Naive thymus-derived CD8-positive, alpha-beta T cell (primary cell): ENCODE measurements at places on chromosomes 3 and 15.

- no peak for DNase-seq
Measured at GRCh38 chr3:183193762-183194689, 31.5 kb upstream of the LAMP3 start.

- no peak for DNase-seq
Measured at GRCh38 chr3:21934591-21934990, 183.6 kb upstream of the ZNF385D start.

DNA sequence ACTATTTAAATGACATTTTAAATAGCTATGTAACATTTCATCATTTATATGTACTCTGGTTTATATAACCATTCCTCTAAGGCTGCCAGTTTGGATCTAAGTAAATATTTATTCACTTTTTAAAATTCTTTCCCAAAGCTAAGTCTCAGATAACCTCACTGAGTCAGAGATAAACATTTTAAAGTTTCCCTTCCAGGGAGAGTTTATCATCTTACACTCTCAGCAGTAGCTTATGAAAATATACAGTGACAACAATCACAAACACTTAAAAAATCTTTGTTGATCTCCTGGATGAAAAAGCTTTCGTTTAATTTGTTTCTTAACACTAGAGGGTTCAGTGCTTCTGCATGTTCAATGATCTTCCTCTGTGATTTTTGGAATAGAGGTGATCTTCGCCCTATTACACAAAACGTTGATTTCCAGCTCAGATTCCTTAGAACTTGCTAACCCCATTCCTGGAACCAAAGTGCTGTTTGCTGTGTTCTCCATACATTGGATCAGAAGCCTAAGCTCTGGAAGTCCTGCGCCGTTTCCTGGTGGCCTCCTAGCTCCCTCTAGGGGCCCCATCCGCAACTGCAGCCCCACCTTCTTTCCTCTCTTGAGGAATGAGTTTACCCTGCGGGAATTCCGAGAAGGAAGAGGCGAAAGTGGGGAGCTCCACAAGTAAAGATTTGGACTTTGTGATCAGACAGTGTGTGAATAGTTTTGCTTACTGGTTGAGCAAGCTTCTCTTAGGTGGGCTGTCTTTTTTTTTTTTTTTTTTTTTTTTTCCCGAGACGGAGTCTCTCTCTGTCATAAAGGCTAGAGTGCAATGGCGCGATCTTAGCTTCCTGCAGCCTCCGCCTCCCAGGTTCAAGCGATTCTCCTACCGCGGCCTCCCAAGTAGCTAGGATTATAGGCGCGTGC is 29.3 kb upstream of the SACM1L start:
- peak; percentile 37 for DNase-seq

DNA sequence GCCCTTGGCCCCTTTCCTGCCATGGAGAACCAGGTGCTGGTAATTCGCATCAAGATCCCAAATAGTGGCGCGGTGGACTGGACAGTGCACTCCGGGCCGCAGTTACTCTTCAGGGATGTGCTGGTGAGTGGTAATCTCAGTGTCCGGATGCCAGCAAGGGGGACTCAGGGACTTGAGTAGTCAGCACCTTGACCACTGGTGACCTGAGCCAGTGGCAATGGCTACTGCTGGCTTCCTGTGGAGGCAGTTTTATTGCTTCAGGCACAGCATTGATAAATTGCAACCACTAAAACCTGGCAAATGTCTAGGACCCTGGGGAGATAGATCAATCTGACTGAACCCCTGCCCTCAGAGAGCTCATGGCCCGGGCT is 830 bp downstream of the MAP2K5 start:
- DNase-seq: no peak

DNA sequence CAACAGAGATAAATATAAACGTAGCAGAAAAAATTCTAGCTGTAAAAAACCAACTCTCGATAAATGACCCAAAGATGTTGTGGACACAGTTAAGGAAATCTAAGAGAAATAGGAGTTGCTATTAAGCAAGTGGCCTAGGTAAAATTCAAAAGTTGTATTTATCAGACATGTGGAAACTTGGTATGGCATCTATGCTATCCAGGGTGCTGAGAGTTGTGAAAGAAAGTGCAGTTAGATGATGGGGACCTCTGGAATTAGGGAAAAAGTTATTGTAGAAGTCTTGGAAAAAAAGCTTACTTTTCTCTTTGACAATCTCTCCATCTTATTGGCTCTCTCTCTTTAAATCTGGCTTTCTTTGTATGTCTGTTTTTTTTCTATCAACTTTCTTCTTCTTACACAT is 1090.9 kb downstream of the TBL1XR1 start:
- no peak for DNase-seq

DNA sequence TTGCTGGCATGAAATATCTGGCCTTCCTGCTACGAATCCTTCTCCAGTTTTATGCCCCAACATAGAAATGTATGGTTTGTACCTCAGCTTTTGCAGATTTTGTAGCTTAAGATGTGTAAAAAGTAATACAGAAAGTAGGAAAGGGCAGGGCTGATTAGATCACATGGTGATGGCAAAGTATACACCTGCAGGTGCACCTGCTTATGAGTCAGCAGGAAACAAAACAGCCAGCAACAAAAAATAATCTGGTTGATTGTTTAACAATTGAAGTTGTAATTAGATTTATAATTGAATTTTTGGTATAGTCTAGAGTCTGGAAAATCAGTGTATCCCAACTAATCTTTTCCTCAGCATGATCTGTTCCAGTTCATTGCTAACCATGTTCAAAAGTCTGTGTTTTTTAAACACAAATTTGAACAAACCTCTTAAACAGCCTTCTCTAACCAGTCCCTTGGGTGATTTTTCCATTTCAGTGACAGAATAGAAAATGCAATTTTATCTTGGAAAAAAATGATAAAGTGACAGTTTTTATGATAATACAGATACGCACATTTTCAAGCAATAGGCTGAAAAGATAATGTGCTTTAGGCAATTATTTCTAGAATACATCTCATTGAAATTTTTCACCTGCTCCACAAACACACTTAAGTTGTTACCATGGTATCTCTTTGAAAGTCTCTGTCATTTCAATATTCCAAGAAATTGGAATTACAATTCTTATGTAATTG is 477.4 kb downstream of the NAALADL2 start:
- no peak for DNase-seq

- no peak for DNase-seq
Measured at GRCh38 chr15:68224546-68225250, 4.8 kb downstream of the CLN6 start.

DNA sequence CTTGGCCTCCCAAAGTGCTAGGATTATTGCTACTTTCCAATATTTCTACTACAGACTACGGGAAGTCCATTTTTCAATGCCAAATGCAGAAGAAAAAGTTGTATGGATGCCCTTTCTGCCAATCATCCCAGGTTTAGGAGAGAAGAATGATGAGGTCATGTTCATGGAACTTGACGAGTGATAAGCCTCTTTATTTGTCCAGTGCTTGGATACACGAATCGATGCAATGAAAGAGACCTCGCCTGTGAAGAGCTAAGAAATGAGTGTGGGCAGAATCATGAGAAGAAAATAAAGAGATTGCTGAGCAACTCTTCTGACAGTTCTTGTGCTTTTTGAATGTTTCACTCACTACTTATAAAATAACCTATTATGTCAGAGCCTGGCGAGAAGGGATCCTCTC is 996 bp upstream of the SLC28A1 start:
- DNase-seq: no peak

DNA sequence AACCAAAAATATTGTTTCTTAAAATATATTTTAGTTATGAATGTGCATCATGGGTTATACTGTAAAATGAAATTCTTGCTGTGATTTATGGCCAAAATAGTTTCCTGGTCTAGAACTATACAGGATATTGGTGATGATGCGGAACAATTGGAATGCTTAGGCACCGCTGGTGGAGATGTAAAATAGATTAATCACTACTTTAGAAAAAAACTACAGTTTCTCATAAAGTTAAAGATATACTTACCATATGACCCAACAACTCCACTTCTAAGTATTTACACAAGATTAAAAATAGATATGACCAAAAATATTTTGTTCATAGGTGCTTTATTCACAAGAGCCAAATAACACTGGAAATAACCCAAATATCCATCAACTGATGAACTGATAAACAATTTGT is 126.7 kb downstream of the TUSC7 start:
- DNase-seq: no peak

- no peak for DNase-seq
Measured at GRCh38 chr3:14369675-14370669, 32.4 kb upstream of the SLC6A6 start.

DNA sequence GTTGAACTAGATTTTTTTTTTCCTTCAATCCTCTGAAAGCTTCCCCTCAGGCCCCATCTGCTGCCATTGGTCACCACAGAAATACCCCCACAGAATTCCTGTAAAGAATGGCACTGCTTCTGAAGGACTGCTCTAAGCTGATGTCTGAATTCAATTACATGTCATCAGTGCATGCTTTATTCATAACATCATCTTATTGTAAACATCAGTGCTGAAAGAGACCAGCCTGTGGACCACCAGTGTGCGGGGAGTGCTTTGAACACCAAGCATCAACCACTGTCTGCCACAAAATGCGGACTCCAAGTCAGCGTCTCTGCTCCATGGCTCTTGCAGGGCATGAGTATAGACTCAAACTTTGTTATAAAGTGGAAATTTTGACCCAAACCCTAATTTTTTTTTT is 11.6 kb downstream of the PHLDB2 start:
- DNase-seq: no peak

DNA sequence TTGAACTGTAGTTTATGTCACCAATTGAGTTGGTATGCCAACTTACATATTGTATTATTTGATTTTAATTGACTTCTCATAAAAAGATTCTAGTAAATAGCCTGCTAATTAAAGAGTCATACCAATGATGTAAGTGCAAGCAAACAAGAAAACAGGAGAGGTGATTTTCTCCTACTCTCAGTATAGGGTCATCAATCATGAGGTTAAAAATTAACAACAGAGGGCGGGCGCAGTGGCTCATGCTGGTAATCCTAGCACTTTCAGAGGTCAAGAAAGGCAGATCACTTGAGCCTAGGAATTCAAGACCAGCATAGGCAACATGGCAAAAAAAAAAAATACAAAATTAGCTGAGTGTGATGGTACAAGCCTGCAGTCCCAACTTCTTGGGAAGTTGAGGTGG is 108.7 kb downstream of the MYO9A start:
- DNase-seq: no peak

- DNase-seq: no peak
Measured at GRCh38 chr3:36595511-36595910, 168.8 kb downstream of the DCLK3 start.
